Stimulated activated CD8-positive, alpha-beta memory T cell treated with anti-CD3 and anti-CD28 coated beads, Interleukin-12 subunit alpha, Interleukin-12 subunit beta, amount 100 ng/mL, for 4 hours (primary cell): ENCODE measurements at places on chromosomes 6 and 20.

GRCh38 chr6:128350416-128351254, 169.8 kb downstream of the PTPRK start:
- DNase-seq = no peak

DNA sequence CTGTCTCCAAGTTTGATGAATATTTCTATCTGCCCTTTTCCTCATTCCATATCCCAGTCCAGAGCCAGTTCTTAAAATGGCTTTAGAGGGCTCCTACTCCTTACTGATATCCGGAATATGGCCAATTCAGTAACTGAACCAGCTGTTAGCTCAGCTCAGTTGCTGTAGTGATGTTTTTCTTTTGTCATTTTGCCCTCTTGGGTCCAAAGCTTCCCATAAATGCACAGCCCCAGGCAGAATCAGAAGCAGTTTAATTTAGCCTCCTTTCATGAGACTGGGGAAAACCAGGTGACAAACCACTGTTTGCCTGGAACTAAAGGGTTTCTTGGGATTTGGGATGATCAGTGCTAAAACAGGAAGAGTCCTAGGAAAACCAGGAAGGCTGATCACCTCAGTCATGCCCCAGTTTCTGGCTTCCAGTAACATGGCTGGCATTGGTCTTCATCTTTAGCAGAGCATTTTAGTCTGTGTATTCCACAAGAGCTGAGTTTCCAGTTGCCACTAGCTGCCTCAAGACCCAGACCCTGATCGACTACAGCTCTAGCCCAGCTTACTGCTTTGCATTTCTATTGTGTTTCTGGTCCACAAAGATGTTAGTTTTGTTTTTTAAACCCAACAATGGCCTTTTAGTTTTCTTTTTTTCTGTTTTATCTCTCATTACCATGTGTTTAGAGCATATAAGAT, 40.6 kb upstream of the REV3L start:
- DNase-seq = no peak

DNA sequence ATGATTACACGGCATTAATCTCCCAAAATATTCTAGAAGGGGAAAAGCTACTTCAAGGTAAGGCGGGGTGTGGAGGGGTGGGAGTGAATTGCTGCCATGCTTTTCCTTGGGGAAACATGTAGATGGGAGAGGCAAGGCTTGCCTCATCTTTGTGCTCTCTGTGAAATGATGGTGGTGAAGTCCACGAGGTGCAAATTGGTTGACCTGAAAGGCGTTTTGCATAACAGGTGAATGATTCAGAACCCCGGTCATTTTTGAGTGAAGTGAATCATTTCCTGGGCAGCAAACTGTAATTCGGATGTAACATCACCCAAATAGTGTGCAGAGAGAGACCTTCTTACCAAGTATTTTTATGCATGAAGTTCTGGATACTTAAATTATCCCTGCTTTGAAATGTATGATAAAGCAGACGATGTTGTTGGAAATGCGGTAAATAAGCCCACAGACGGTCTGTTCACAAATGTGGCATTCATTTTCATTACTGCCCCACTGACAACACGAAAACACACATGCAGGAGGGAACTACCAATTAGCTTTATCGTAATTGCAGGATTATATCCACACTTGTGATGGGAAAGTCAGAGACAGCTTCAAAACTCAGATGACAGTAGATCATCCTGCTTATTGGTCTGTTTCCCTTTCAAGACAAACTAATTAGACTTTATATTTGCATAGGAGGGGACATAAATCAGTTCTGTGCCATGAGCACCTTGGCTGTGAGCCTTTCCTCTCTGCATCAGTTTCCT, 3.0 kb downstream of the CDH4 start:
- no peak for DNase-seq

- DNase-seq = no peak
These were observed 113.8 kb downstream of the AHI1 start for GRCh38 chr6:135383766-135384165.

DNA sequence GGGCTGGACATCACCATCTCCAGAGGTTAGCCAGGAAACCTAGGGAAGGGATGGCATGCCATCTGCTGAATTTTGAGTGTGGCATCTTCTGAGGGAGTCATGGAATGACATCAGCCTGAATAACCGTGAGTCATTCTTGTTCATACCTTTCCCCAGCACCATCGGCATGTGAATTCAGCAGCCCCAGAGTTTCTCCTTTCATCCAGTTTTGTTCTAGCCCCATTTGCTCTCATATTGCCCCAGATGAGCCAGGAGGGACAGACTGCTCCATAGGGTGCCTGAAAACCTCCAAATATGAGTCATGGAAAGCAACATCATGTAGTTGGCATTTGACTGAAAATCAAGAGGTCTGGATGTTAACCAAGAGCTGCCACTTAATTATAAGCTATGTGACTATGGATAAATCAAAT, 219.2 kb upstream of the SGK1 start:
- no peak for DNase-seq
